Activated T-cell treated with anti-CD3 and anti-CD28 coated beads, Interleukin-2, amount 50 U/mL, for 1 hour (primary cell): ENCODE measurements at places on chromosomes 5 and 9.

GRCh38 chr5:74839229-74839628 is 27.0 kb downstream of the FAM169A start:
- no peak for DNase-seq

GRCh38 chr5:16520841-16521240 is 55.2 kb upstream of the ZNF622 start:
- no peak for DNase-seq

GRCh38 chr5:40780858-40781257 is 17.3 kb downstream of the PRKAA1 start:
- DNase-seq: no peak

GRCh38 chr9:123399803-123400378 is 43.9 kb downstream of the CRB2 start:
- DNase-seq: no peak

DNA sequence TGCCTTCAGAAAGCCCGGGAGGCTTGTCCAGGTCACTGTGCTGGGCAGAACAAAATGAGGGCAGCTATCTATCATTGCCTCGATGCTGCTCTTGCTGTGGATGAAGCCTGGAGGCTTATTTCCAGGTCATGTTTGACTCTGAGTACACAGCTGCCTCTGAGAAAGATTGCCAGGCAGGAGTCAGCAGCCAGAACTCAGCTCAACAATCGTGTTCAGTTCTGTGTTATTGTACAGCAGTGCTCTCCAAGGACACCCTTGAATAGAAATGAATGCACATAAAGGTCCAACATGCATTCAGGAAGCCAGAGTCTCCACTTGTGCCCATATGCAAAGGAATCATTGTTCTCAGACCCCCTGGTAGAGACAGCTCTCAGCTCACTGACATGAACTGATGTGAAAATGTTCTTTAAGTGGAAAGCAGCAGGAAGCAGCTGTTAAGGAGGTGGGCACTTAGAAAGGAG is 61.7 kb upstream of the ZFR start:
- no peak for DNase-seq
